ENCODE measurements at places on chromosomes 2 and 18. TPM values are rescaled to one million over a fixed set of nuclear protein-coding genes. Genes with fewer than 3 reads are reported as not detected.

DNA sequence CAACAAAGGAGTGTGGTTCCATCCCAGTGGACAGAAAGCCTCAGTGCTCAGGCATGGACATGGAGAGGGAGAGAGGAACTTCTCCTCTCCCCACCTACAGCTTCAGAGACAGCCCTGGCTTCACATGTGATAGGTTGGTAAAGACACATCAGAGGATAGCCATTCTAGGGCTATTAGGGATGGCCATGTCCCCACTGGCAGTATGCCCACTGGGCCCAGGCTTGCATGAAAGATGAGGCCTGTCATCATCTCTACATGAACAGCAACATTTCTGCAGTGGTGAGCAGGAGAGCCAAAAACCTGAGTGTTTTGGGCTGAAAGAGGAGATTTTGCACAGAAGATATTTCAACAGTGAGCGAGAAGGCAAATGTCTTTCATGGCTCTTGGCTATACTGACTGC is 517.2 kb downstream of the NR4A2 start:
- no peak for DNase-seq

The FBXO15 gene
- total RNA-seq = not detected

DNA sequence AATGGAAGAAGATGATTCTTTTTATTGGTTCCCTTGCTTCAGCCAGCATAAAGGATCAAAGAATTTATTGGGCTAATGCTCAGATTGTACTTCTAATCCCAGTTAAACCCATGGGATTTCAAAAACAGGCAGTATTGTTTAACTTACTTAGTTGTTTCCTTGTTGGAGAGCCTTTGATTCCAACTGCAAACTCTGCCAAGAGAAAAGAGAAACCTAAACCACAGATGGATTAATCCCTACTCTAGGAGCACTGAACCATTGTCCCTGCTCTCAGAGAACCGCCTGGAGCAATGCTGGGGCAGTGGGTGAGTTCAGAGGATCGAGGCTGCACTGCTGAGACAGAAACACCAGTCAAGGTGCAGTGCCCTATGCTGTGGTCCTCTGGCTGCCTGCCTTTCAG is 44.9 kb upstream of the SIGLEC15 start:
- DNase-seq = no peak

The EFR3B gene
- total RNA-seq = 1.5 TPM

GRCh38 chr2:84866122-84866521 is 14.8 kb downstream of the TRABD2A start:
- no peak for DNase-seq

The HTR2B gene
- total RNA-seq = not detected

The CFAP221 gene
- total RNA-seq = not detected

The MOGAT1 gene
- not detected for total RNA-seq

Data from lower leg skin (tissue), 4 donors.